Mucosa of descending colon (tissue), 3 donors: ENCODE measurements at places on chromosomes 12 and 14. TPM values are rescaled to one million over a fixed set of nuclear protein-coding genes. Genes with fewer than 3 reads are reported as not detected.

- no peak for DNase-seq
Observed at GRCh38 chr14:35375558-35376025, 29.0 kb downstream of the NFKBIA start.

- no peak for DNase-seq
Observed at GRCh38 chr12:103848143-103848542, 7.1 kb upstream of the NT5DC3 start.

DNA sequence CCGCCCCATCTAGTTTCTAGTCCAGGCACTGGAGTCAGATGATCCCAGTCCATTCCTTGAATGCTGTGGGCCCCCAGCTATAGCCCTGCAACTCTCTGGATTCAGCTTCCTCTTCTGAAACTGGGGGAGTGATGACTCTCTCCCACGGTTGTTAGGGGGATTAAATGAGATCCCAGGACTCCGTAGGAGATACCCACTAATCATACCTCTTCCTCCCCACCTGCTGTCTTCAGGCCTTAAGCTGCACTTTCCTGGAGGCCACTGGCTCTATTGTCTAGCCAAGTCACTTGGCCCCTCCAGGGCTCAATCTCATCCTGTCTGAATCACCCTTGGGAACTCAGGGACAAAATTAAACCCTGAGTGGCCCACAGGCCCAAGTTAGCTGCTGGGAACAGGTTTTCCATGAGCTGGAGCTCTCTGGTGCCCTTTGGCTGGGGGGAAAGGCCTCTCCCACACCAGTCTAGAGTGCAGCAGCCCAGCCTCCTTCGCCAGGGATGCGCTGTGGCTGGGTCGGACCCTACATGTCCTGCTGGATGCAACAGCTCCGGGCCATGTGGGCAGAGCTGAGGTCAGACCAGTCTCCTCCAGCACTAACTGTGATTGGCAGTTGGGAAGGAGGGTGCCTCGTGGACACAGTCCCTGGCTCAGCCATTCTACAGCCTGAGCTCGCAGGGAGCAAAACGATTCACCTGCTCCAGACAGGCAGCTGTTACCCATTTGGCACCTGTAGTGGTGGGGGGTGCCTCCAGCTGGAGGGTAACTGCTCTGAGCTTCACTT lies 6.0 kb upstream of the ASB2 start:
- no peak for DNase-seq

DNA sequence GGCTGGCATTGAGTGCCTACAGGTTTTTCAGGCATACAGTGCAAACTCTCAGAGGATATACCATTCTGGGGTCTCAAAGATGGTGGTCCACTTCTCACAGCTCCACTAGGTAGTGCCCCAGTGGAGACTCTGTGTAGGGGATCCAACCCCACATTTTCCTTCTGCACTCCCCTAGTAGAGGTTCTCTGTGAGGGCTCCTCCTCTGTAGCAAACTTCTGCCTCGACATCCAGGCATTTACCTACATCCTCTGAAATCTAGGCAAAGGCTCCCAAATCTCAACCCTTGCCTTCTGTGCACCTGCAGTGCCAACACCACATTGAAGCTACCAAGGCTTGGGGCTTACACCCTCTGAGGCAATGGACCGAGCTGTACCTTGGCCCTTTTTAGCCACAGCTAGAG lies 179.2 kb downstream of the CCDC91 start:
- DNase-seq = no peak

DNA sequence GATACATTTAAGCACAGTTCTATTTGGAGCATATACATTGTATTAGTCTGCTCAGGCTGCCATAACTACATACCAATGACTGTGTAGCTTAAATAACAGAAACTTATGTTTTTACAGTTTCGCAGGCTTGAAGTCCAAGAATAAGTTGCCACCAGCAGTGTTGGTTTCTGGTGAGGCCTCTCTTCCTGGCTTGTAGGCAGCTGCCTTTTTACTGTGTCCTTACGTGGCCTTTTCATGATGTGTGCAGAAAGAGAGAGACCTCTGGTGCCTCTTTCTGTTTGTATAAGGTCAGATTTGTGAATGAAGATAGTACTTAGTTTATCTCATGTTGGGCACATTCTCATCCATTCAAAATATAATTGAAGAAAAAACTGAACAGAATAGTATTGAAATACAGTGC lies 636.6 kb downstream of the FLRT2 start:
- DNase-seq = no peak

GRCh38 chr12:132597333-132598316 lies 12.8 kb downstream of the LRCOL1 start:
- DNase-seq = peak; percentile 52

- peak; percentile 80 for DNase-seq
Observed at GRCh38 chr12:112900298-112901145, 6.2 kb upstream of the OAS1 start.

DNA sequence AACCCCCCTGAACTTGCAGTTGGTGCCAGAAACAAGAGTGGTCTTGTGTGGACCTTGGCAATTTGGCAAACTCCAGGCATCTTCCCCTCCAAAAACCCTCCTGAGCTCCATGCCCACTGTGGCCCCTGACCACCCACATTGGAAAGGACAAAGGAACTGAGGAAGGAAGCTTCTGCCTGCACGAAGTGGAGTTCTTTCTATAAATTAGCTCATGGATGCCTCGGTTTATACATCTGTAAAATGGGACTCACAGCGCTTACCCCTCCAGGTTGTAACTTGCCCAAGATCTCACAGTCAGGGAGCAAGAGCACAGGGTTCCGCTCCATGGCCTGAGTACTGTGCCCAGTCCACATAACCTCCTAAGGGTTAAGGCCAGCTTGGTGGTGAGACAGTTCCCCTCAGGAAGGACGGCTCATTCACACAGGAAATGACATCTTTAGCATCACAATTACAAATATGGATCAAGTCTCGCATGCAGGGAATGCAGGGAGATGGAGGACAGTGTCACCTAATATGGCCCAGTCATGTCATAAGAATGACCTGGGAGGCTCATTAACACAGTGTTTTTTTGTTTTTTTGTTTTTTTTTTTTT lies 66.6 kb downstream of the CLMN start:
- DNase-seq = no peak

DNA sequence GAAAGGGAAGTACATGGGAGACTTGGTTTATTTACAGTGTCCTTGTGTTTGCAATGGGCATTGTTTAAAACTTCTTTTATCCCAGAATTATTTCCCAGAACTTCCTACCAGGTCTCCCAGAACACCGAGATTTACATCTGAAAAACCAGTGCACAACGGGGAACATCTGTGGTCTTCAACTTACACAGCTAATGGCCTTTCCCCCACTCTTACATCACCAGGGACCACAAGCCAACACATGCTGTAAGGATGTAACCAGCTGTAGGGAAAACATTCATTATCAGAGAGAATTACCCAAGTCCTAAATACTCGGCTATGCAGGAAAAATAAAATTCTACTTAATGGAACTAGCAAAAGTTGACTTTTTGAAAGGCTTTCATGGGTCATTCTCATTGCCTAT lies 267.6 kb downstream of the DUSP6 start:
- DNase-seq = no peak

DNA sequence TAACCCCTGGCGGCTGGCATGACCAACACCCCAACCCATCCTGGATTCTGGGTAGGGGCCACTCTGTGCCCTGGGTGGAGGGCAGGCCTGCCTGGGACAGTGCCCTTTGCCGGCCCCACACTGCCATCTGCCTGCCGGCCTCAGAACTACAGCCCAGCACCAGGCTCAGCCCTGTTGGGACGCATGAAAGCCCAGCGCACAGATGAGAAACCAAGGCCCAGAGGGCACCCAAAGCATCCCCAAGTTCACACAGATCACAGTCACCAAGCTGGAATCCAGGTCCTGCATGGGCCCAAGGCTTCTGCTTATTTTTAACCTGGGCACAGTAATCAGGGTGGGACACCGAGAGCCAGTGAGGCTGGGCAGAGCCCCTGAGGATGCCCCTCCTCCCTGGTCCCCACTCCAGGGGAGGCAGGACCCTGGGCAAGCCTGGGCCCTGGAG lies 26.2 kb downstream of the RFLNA start:
- peak; percentile 84 for DNase-seq

DNA sequence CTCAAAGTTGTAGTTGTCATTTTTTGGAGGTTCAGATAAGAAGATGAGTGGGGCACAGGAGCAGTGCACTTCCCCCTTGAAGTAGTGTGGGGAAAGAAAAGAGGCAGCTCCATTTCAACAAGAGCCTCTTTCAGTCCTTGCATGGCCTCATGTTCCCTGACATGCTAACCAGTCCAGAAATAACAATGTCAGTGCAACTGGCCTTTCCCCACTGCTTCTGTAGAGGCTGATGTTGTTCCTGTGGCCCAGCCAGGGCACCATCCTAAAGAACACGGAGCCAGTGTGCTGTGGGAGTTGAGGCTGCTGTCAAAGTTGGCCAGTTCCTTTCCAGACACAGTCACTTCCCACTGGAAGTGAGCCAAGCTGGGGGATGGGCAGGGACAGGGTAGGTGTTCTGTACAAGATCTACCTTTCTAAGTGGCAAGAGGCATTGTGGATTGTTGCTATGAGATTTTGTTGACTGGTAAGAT lies 77.7 kb upstream of the SLC38A2 start:
- DNase-seq = peak; percentile 71

- no peak for DNase-seq
Observed at GRCh38 chr12:65761301-65761700, 63.0 kb upstream of the HMGA2 start.

The TEAD4 gene
- 11.3 TPM for total RNA-seq

The COCH gene
- 1.6 TPM for total RNA-seq

The TSPAN19 gene
- 1.2 TPM for total RNA-seq

The EMP1 gene
- 680 TPM for total RNA-seq

The MFAP5 gene
- 25.0 TPM for total RNA-seq

The PTPN21 gene
- 37.0 TPM for total RNA-seq

The LMNTD1 gene
- total RNA-seq = not detected
